ENCODE measurements at places on chromosomes 13 and 19.

DNA sequence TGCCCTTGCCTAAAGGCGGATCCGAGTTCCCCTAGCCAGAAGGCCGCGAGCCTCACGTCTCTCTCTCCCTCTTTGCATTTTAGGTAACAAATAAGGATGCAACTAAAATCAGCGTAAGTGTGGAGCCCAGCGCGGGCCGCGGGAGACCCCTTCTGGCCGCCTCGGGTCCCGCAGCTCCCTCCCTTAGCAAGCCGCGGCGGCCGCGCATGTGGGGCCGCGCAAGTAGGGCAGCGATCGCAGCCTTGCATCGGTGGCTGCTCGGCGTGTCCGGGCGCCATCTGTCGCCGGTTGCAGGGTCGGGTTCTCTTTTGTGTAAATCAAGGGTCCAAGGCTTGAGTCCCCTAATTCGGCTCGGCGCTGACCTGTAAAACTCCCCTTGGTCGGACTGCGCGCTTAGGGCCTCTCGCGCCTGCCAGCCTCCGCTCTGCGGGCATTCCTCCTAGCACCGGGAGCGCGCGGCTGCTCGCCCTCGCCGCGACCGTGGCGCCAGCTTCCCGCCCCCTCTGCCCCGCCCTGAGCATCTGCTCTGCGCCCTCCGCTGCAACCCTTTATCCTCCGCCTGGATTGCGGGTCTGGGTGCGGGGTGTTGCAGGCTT, 2.7 kb downstream of the VSTM2B start:
- peak; percentile 16 for DNase-seq

- DNase-seq, result peak; percentile 10
Measured at GRCh38 chr13:97496511-97496910, 62.5 kb downstream of the RAP2A start.

DNA sequence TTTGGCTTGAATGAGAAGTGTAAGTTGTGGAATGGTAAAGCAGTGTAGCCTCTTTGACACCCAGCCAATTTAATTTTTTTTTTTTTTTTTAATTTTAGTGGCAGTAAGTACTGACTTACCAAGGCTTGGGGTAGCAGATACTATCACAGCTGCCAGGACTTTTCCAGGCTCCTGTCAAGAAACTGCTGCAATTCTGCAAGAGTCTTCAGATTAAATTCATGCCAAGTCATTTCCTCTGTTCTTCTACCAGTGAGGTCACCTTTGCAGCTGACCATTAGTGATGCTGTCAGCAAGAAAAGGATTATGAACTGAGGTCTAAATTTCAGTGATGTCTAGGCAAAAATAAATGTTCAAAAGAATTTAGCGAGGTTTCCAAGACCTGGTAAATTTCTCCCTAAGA, 91.2 kb downstream of the GGACT start:
- peak; percentile 78 for DNase-seq

GRCh38 chr13:80334597-80335260, 6.2 kb downstream of the SPRY2 start:
- no peak for DNase-seq

- DNase-seq, result no peak
Measured at GRCh38 chr13:98187965-98188261, 10.8 kb upstream of the RNF113B start.

DNA sequence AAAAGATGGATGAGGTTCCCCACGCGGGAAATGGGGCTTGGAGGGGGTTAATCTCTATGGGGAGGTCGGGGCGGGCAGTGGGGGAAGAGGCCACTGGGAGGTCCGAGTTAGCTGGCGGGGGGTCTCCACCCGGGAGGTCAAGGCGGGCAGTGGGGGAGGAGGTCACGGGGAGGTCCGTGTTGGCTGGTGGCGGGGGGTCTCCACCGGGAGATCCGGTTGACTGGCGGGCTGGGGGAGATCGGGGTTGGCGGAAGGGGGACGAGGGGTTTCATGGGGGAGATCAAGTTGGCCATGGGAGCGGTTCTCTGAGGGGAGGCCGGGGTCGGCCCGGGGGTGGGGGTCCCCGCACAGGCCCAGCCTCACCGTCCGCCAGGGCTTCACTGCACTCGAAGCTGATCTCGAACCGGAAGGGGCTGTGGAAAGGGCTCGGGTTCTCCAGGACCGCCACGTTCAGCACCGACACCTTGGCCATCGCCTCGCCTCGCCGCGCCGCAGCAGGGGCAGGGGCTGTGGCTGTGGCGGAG, 342 bp downstream of the ASF1B start:
- DNase-seq, result no peak

DNA sequence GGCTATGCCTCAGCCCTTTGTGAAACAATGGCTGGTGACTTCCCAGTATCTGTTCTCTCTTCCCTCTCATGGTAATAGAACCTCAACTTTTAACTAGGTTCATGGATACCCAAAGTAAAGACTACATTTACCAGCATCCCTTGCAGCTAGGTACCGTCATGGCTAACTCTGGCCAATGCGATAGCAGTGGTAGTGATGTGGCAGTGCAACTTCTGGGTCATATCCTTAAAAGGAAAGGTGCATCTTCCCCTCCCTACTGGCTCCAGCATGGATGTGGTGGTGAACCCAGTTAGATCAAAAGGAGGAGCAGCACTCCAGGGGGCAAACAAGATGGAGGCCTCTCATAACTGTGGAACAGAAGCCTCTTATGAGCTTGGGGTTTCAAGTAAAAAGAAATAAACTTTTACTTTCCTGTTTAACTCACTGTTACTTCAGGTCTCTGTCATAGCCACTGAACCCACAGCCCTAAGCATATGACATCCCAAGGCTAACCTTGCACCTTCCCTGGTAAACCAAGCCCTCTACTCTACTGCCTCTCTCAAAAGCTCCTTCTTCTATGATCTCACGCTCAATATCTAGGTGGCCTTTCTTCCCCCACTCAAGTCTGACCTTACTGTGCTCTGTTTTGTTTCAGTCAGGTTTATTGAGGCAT, 104.4 kb downstream of the DOCK9 start:
- DNase-seq, result no peak

DNA sequence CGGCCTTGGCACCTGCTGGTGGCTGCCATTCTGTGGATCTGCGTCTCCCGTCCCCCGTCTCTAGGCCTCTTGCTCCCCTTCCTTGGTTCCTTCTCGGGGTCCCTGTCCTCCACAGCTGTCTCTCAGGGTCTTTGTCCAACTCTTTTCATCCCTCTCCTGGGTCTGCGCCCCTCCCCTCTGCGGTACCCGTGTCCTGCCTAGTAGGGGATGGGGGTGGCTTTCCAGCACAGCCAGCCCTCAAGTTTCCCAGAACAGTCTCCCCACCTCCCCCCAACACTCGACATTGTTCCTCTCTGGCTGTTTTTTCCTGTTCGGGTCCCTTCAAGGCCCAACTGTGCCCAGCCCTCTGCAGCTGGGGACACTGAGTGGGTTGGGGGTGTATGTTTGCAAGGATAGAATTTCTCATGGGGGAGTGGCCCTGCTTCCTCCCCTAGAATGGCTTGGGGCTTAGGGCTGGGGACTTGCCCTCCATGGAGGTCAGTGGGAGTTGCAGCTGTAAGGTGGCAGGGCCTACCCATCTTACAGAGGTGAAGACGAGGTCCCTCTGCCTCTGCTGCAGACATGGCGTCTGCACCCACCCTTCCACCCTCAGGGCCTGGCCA, 762 bp upstream of the ADM5 start:
- DNase-seq, result no peak

DNA sequence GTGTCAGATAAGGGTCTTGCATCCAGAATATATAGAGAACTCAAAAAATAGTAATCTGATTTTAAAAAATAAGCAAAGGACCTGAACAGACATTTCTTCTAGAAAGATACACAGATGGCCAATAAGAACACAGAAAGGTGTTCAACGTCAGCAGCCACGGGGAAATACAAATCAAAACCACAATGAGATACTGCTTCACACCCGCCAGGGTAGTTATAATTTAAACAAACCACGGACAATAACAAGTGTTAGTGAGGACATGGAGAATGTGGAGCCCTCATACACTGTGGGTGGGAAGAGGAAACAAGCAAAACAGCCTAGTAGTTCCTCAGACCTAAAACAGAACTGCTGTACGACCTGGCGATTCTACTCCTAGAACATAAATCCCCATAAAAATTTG, 26.7 kb upstream of the NAPA start:
- DNase-seq, result no peak

GRCh38 chr19:4707956-4708650, 15.5 kb downstream of the DPP9 start:
- DNase-seq, result no peak

Measured in skeletal muscle cell (primary cell).